ENCODE measurements at places on chromosomes 16 and 17. TPM values are rescaled to one million over a fixed set of nuclear protein-coding genes. Genes with fewer than 3 reads are reported as not detected.

Gene MT3
- not detected for total RNA-seq

Gene NATD1
- total RNA-seq = 6.1 TPM

Gene TEKT5
- not detected for total RNA-seq

Gene PRR15L
- total RNA-seq = not detected

Gene OR1F1
- total RNA-seq = not detected

Gene C17orf78
- total RNA-seq = not detected

Gene NOL3
- 1.1 TPM for total RNA-seq

Gene SEZ6
- total RNA-seq = 0.31 TPM

Gene C16orf92
- total RNA-seq = not detected

Gene KIF18B
- 0.05 TPM for total RNA-seq

Gene MPO
- total RNA-seq = not detected

Gene TPPP3
- total RNA-seq = not detected

Gene OR3A3
- total RNA-seq = not detected

Gene MYLK3
- total RNA-seq = not detected

Gene KCNG4
- total RNA-seq = not detected

Gene DRC3
- 0.11 TPM for total RNA-seq

Gene RHBDL3
- not detected for total RNA-seq

All from CD4-positive, alpha-beta T cell (primary cell).